ENCODE measurements at places on chromosomes 5 and 9.

DNA sequence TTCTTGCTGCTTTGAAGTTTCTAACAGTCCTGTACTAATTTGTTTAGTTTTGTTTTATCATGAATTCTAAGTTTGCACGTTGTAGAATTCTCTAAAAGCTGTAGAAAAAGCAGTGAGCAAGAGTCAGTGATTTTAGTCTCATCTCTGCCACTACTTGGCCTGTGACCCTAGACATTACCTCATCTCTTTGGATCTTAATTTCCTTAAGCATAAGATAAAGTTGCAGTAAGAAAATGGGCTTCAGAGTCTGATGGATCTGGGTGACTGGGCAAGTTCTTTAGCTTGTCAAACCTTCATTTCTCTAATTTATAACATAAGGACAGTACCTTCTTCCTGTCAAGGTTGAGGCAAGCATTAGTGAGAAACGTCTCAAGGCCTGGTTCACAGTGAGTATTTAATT is 247.9 kb downstream of the DMRT2 start:
- no peak for DNase-seq

- no peak for DNase-seq
Observed at GRCh38 chr5:157434096-157434495, 25.9 kb upstream of the NIPAL4 start.

DNA sequence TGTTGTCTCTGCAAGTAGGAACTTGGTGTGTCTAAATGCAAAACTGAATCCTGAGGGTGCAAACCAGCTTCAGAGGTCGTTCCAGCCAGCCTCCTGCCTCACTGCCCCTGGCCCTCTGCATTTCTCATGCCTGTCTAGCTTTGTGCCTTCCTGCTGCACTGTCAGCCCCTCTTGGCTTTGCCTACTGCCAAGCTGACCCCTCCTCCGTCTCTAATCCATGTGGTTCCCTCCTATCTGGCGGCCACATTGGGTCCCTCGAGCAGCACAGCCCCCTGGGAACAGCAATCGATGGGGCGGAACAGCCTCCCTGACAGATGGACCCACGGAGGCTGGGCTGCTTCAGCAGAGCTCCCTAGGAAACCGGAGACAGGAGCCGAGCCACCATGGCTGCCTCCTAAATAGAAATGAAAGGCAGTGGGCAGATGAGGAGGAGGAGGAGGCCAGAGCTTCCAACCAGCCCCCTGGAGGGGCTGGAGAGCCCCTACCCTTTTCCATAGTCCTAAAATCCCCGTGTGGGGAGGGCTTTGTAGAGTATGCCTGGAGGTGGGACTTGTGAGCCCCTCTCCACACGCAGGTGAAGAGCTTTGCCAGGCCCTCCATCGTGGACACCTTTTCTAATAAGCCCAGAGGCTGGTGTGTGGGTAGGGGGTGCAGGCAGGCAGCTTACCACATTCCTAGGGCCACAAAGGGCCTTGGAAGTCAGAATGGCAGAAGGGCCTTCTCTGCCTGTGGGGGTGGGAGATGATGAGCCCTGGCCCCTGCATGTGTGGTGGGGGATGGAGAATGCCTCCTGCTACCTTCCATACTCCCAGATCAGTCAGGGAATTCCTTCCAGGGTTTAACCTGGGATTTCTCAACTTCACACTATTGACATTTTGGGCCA is 9.2 kb upstream of the CXXC5 start:
- no peak for DNase-seq

DNA sequence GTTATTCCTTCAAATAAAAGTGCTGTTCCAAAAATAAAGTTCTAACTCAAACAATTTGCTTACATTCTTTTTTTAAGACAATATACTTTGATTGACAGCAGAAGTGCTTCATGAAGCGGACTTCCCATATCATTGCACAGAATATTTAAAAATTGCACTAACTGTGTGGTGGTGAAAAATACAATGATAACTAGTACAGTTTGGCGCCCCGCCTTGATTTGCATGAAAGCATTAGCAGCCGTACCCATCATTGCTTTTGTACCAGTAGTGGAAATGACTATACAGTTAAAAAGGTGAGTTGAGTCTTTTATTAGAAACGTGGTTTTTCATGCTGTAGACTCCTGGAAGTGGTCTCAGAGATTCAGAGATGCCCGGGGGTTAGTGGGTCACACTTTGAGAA is 69.5 kb upstream of the MAP3K1 start:
- DNase-seq, result no peak

GRCh38 chr5:171323806-171324632 is 15.0 kb downstream of the TLX3 start:
- DNase-seq, result no peak

- DNase-seq, result no peak
Observed at GRCh38 chr9:2040828-2041227, 25.7 kb downstream of the SMARCA2 start.
